ENCODE measurements at places on chromosomes 3 and 15.

- no peak overlapping the region for H3K27ac ChIP-seq
- DNase-seq, result no peak
- H3K4me3 ChIP-seq, result no peak overlapping the region
- H3K36me3 ChIP-seq, result no peaks in the 10 kb centered on the region
- H3K27me3 ChIP-seq, result peaks cover 5% of the 10 kb centered on the region
These were observed 126.5 kb upstream of the DLG1 start for GRCh38 chr3:197424674-197425484.

- DNase-seq, result no peak
- no peak overlapping the region for H3K27ac ChIP-seq
- no peaks in the 10 kb centered on the region for H3K4me1 ChIP-seq
- H3K36me3 ChIP-seq, result no peaks in the 10 kb centered on the region
- no peak overlapping the region for H3K4me3 ChIP-seq
- H3K27me3 ChIP-seq, result peaks cover 4% of the 10 kb centered on the region
These were observed 42.1 kb upstream of the NOX5 start for GRCh38 chr15:68972201-68973065.

GRCh38 chr3:59082106-59082505 is 32.3 kb upstream of the CFAP20DC start:
- H3K27ac ChIP-seq, result no peak overlapping the region
- no peaks in the 10 kb centered on the region for H3K36me3 ChIP-seq
- H3K27me3 ChIP-seq, result no peaks in the 10 kb centered on the region
- no peak for DNase-seq

- H3K36me3 ChIP-seq, result no peaks in the 10 kb centered on the region
- no peak overlapping the region for H3K27ac ChIP-seq
- no peaks in the 10 kb centered on the region for H3K4me1 ChIP-seq
- H3K4me3 ChIP-seq, result no peak overlapping the region
- no peak for DNase-seq
- no peaks in the 10 kb centered on the region for H3K27me3 ChIP-seq
These were observed 157.8 kb downstream of the PDCD6IP start for GRCh38 chr3:33956206-33956605.

DNA sequence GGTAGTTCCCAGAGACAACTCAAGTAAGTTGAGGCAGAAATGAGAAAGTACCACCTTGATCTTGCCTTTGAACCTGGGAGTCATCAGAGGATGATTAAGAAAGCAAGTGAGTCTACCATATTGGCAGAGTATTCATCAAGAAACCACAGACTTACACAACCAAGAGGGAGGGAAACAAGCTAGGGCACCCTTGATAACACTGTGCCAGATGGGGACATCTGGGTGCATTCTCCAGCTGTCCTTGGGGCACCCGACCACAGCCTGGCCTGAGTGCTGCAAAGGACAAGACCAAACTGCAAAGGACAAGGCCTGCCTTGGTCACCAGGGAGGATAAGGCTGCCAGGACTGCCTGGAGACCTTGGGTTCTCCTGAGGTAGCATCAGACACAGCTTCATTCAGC is 553.6 kb downstream of the EPHB1 start:
- no peaks in the 10 kb centered on the region for H3K27me3 ChIP-seq
- H3K27ac ChIP-seq, result no peak overlapping the region
- no peaks in the 10 kb centered on the region for H3K36me3 ChIP-seq
- no peaks in the 10 kb centered on the region for H3K4me1 ChIP-seq
- DNase-seq, result no peak
